ENCODE measurements at places on chromosomes 3 and 15. TPM values are rescaled to one million over a fixed set of nuclear protein-coding genes. Genes with fewer than 3 reads are reported as not detected.

DNA sequence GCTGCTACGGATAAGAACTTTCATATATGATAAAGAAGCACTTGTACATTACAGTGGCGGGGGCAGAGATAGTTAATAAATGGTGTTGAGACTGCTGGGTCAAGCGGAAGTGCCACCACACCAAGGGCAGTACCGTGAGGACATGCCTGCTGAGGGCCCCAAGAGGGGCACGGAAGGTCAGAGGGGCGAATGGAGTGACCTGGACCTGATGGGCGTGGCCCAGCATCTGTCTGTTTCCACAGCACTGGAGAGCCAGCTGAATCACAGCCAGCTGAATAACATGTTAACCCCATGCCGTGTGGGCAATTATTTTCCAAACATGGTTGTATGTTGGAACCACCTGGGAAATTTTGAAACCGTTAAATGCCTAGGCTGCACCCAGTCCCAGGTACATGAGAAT lies 37.2 kb downstream of the ANKDD1A start:
- no peaks in the 10 kb centered on the region for H3K36me3 ChIP-seq
- no peak overlapping the region for H3K4me3 ChIP-seq
- DNase-seq, result no peak
- no peaks in the 10 kb centered on the region for H3K4me1 ChIP-seq

GRCh38 chr15:81480645-81481053 lies 106.6 kb upstream of the TMC3 start:
- H3K27ac ChIP-seq, result no peak overlapping the region
- H3K4me1 ChIP-seq, result peaks cover 15% of the 10 kb centered on the region
- peak; percentile 90 for DNase-seq
- H3K4me3 ChIP-seq, result no peak overlapping the region
- H3K36me3 ChIP-seq, result no peaks in the 10 kb centered on the region

- H3K4me1 ChIP-seq, result peaks cover 13% of the 10 kb centered on the region
- no peaks in the 10 kb centered on the region for H3K36me3 ChIP-seq
- peaks cover 6% of the 10 kb centered on the region for H3K27me3 ChIP-seq
Measured at GRCh38 chr3:197456261-197457091, 99.3 kb downstream of the BDH1 start.

DNA sequence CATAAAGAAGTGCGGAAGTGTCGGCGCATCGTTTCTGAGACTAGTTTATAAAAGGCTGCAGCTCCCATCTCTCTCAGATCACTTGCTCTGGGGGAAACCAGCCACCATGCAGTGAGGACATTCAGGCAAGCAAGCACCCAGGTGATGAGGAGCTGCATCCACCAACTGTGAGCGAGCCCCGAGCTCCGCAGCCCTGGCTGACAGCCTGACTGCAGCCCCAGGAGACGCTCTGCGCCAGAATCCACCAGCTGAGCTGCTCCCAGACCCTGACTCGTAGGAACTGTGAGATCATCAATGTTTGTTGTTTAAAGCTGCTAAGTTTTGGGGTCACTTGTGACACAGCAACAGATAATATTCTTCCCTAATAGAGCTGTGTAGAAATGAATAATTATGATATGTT lies 5.0 kb upstream of the TM2D3 start:
- H3K4me3 ChIP-seq, result no peak overlapping the region
- H3K27me3 ChIP-seq, result no peaks in the 10 kb centered on the region
- H3K36me3 ChIP-seq, result peaks cover 13% of the 10 kb centered on the region
- H3K4me1 ChIP-seq, result peaks cover 7% of the 10 kb centered on the region

DNA sequence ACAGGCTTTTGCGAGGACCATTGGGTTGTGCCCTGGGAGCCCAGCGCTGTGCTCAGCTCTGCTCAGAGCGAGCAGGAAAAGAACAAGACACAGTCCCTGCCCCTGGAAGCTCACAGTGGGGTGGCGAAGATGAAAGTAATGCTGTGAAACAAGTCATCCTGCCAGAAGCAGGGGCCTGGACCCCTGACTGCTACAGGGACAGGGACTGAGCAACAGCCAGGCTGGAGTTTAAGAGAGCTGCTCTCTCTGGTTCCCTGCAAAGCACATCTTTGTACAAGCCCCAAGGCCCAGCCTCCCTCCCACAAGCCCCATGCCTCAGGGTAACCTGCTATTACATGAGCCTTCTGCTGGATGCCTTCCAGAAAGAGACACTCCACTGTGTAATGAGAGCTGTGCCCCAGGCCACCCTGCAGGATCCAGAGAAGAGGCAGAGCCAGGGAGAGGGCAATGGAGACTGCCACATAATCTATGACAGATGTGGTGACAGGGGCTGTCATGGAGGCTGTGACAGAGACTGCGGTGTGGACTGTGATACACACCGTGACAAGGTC lies 7.1 kb upstream of the HCN4 start:
- no peak overlapping the region for H3K4me3 ChIP-seq
- DNase-seq, result no peak
- H3K4me1 ChIP-seq, result no peaks in the 10 kb centered on the region
- no peak overlapping the region for H3K27ac ChIP-seq

The RARB gene
- 23.2 TPM for total RNA-seq

The KNL1 gene
- total RNA-seq, result 8.7 TPM

The CSPG5 gene
- total RNA-seq, result 1.4 TPM

The GPR160 gene
- 1.2 TPM for total RNA-seq

The REC114 gene
- not detected for total RNA-seq

The DAPK2 gene
- 4.0 TPM for total RNA-seq

The CADPS gene
- total RNA-seq, result 0.58 TPM

All from muscle of leg (tissue), 16 donors.